Uterine smooth muscle cell (primary cell): ENCODE measurements at places on chromosomes 6 and 20. TPM values are rescaled to one million over a fixed set of nuclear protein-coding genes. Genes with fewer than 3 reads are reported as not detected.

PACSIN1 gene
- total RNA-seq: not detected in 2 replicates

CD109 gene
- 42.9 and 44.8 TPM in 2 replicates for total RNA-seq

C6orf15 gene
- total RNA-seq: not detected in 2 replicates

WFDC12 gene
- total RNA-seq: not detected in 2 replicates

CNR1 gene
- under 0.01 TPM in 1 of 2 replicates, not detected in the other for total RNA-seq
